ENCODE measurements at places on chromosomes 5 and 9.
A peak's percentile ranks its signal among the peaks of the same experiment; 100 is the strongest.

GRCh38 chr5:172284611-172284980, 1.0 kb upstream of the UBTD2 start:
- no peak for DNase-seq

DNA sequence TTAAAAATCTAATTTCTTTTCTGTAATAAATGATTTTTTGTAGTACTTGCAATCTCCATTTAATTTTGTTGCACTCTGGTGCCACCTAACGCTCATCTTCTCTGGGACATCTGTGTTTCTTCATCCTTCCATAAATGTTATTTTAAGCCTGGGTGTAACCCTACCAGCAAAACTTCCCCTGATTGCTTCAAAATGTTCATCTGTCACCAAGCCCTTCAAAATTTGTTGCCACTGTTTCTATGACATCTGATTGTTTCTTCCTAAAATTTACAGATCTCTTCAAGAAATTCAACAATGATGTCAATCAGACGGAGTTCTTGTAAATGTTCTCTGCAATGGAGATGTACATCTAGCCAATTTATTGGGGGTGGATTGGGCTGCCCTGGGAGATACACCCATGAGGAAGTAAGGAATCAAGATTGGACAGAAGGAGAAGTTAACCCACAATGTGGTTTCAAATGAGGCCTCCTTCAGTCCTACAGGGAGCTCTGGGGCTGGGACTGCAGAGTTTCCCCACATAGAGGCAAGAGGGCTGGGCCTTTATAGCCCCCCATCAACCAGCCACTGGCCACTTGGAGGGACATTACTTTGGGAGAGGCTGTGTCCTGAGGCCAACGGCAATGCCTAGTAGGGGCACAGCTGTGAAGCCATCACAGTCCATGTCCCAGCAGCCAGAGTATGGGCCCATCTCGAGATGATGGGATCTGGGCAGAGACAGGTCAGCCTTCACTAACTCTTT, 23.3 kb downstream of the MCTP1 start:
- no peak for DNase-seq

- DNase-seq = no peak
These were observed 39.6 kb downstream of the TJP2 start for GRCh38 chr9:69213647-69214046.

- no peak for DNase-seq
These were observed 11.6 kb upstream of the STX17 start for GRCh38 chr9:99894826-99895225.

- no peak for DNase-seq
These were observed 251.8 kb upstream of the RASA1 start for GRCh38 chr5:87015901-87016300.

DNA sequence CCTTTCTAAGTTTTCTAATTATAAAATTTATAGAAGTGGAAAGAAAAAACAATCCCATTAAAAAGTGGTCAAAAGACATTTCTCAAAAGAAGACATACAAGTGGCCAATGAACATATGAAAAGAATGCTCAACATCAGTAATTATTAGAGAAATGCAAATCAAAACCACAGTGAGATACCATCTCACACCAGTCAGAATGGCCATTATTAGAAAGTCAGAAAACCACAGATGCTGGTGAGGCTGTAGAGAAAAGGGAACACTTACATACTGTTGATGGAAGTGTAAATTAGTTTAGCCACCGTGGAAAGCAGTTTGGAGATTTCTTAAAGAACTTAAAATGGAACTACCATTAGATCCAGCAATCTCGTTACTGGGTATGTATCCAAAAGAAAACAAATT, 23.7 kb upstream of the PLPP1 start:
- DNase-seq = no peak

- peak; percentile 1 for DNase-seq
These were observed 182.8 kb downstream of the MCTP1 start for GRCh38 chr5:95102080-95102479.

GRCh38 chr5:38715696-38716095, 130.1 kb upstream of the OSMR start:
- no peak for DNase-seq

DNA sequence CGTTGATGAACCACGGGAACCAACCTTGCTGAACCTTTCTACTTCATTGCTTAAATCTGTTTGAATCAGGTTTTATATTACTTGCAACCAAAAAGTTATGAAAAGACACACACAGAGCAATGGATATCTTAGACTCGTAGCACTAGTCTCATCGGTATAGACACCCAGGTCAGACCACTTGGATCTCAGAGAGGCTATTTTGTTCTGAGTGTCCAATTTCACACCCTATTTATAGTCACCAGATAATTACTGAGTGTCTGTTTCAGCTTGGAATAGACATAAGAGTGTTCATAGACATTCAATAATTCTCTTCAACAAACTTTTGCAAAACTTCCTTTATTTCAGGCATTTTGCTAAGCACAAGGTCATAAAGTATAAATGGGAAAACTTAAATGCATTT, 145.4 kb upstream of the EGFLAM start:
- DNase-seq = no peak

- no peak for DNase-seq
These were observed 44.5 kb downstream of the SPRY4 start for GRCh38 chr5:142280066-142281007.

DNA sequence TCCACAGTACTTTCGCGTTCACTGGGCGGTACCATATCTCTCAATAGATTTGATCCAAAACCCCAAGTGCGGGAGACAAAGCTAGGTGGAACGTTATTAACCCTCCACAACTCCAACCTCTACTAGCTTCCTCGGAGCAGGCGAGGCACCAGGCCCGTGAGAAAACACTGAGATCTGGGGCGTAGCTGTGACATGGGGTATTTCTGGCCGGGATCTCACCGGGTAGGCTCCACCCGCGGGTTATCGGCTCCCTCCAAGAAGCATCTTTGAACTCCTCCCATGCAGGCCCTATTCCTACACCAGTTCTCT, 350 bp upstream of the SLC25A46 start:
- DNase-seq = no peak

DNA sequence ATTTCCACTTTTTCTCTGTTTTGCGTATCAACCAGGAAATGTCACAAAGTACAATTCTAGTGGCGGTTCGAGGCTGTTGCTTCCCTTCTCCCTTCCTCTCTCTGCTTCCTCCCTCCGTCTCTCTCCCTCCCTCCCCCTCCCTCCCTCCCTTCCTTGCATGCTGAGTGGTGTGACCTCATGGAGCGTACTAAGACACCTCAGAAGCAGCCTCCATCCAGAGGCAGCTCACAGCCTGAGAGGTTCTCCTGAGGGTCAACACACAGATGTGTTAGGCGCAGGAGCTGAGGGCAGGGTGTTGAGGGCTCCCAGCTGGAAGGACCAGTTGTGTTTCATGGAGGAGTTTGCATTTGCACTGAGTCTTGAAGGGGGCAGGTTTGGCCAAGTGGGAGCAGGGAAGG, 57.7 kb downstream of the COL5A1 start:
- DNase-seq = no peak

DNA sequence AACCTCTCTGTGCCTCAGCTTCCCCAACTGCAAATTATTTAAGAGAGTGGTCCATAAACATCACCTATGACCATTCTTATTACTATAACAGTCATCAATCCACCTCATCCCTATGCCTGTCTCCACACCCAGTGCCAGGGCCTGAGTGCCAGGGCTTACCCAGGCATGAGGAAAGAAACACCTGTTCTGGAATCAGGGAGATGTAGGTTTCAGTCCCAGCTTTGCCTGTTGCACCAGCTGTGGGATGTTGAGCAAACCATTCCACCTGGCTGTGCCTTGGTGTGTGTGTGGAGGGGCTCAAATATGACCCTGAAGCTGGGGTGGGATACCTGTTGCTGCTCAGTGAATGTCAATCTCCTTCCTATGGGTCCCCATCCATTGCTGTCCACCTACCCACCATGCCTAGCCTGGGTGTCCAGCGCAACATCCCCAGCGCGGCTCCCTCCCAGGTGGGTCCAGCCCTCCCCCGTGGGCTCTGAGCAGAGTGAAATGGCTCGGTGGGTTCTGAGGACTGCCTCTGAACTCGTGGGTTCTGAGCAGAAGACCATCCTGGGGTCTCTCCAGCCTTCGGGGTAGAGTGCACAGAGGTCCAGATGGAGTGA, 16.3 kb downstream of the AKNA start:
- no peak for DNase-seq

DNA sequence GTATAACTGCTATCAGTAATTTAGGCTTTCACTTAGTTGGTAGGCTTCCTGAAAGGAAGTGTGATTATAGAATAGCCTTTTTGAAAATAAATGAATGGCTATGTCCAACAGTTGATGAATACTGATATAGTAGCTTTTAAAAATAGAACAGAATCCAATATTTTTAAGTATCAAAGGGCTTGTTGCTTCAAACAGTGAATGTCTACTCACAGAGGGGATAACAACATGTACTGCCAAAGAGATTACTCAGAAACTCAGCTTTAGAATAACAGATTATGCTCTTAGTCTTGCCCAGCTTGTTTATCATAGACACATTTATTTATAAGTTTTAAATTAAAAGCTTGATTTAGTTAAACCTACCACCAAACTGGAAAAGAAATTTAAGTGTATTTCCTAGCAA, 132.6 kb downstream of the XRCC4 start:
- no peak for DNase-seq

DNA sequence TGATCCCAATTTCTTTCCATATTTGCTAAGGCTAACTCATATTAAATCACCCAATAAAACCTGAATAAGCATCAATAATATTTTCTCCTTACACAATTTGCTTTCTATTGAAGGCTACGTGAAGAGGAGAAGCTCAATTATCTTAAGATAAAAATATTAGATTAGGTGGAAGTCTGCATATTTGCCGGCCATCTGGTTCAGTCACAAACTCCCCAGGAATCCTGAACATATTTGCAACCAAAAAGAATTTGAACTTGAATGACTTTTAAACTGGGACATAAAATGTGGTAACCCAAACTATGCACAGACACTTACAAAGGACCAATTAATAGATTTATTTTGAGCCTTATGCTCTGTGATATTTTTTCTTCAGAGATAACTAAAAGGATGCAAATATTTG, 92.3 kb downstream of the HAPLN1 start:
- DNase-seq = no peak

DNA sequence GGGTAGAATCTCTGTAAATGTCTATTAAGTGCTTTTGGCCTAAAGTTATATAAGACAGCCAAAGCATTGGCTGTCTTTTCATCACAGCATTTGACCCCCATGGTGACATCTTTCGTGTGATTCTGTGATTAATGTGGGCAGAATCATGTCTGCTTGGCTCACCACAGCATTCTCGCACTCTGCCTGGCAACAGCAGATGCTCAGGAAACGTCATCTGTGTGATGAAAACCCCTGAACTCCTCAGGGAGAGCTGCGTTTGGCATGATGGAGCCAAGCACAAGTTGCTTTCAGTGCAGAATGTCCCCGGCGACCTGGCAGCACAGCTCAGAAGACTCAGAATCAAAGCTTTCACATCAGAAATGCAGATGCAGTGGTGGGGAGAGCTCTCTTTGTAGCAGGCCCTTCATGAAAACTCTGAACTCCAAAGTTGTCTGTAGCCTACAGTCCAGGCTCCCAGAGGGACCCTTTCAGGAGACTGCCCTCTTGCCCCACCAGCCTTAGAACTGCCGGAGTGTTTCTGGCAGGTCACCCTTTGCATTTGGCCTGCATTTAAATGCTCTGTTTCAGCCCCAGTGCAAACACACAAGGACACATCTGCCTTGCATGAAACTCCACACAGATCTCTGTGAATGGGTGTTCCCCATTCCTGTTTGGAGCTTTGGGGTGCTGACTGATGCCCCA, 155.6 kb upstream of the PANK3 start:
- no peak for DNase-seq

- DNase-seq = peak; percentile 30
These were observed 5.4 kb upstream of the HBEGF start for GRCh38 chr5:140351609-140352334.

DNA sequence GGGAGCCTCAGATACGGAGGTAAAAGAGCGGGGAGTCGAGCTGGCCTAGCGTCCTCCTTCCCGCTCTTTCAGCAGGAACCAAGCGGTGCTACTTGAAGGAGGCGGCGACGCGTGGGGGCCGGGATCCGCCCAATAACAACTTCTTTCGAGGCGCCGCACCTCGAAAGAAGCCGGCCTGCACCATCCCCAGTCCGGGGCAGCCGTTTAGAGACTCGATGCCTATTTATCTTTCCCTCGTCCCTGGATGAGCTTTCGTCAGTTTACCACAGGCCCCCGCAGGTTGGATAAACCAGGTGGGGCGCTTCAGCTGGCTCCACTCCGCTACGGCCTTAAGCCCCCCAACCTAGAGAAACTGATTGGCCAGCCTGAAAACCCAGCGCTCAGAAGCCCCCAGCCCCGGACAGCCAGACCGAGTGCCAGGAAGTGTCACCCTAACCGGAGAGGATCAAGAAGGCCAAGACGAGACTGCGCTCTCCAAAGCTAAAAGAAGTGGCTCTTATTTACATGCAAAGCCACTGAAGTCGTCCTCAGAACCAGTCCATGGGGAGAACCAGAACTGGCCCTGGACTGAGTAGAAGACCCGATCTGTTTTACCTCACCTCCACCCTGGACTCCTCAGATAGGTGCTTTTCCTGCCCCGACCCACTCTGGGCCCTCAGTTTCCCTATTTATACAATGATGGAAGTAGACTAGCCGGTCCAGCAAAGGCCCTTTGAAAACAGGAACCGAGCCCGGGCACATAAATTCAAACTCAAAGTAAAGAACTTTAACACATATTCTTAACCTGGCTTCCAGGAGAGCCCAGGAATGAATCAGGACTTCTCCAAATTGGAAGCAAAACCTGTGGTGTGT, 1.4 kb downstream of the HAND1 start:
- DNase-seq = no peak

GRCh38 chr5:96245140-96246091, 187.6 kb downstream of the PCSK1 start:
- DNase-seq = no peak

DNA sequence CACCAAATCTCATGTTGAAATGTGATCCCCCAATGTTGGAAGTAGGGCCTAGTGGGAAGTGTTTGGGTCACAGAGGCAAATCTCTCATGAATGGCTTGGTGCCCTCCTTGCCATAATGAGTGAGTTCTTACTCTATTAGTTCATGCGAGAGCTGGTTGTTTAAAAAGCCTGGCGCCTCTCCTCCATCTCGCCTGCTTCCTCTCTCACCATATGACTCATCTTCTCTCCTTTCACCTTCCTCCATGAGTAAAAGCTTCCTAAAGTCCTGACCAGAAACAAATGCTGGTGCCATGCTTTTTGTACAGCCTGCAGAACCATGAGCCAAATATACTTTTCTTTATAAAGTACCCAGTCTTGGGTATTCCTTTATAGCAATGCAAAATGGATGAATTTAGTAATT, 20.9 kb upstream of the ARHGAP26 start:
- DNase-seq = no peak

GRCh38 chr9:107425101-107426025, 64.2 kb downstream of the KLF4 start:
- no peak for DNase-seq

All from NCI-H1092 (cell line).